ENCODE measurements at places on chromosomes 1 and 21. TPM values are rescaled to one million over a fixed set of nuclear protein-coding genes. Genes with fewer than 3 reads are reported as not detected.

DNA sequence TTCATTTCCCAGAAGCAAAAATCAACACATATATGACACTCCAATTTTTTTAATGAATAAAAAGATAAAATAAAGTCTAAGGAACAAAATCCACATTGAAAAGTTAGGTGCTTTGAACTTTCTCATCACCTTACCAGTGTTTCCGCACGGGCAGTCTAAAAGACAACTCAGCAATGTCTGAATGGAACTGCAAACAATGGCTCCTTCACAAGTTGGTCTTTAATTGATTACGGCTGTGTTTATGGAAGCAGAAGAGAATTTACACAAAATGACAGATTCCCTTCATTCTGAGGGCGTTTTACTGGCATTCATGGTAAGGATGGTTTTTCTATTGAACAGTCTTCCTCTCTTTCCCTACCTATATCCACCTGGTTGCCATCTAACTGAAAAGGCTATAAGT, 65.0 kb upstream of the RNPC3 start:
- DNase-seq: no peak

DNA sequence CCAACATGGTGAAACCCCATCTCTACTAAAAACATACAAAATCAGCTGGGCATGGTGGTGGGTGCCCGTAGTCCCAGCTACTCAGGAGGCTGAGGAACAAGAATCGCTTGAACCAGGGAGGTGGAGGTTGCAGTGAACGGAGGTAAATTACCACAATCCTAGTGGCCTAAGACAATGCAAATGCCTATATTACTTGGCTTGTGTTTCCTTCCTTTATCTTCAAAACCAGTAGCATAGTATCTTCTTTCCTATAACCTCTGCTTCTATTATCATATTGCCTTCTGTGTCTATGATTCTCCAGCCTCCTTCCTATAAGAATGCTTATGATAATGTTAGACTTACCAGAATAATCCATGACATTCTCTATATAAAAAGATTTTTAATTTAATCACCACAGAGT, 156.2 kb upstream of the RGS18 start:
- DNase-seq: no peak

DNA sequence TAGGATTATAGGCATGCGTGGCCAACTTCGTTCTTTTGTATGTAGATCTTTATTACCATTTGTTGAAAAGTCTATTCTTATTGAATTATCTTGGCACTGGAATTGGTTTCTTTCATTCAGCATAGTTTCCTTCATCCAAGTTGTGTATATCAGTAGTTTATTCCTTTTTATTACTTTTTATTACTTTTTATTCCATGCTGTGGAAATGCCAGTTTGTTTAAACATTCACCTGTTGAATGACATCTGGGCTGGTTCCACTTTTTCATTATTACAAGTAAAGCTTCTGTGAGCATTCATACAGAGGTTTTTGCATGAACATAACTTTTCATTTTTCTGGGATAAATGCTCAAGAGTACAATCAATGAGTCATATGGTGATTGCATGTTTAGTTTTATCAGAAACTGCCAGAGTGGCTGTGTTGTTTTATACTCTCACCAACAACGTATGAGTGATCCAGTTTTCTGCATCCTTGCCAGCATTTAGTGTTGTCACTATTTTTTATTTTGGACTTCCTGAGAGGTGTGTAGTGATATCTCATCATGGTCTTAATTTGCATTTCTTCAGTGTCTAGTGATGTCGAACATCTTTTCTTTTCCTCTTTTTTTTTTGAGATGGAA, 28.6 kb downstream of the PTPRU start:
- DNase-seq: no peak

DNA sequence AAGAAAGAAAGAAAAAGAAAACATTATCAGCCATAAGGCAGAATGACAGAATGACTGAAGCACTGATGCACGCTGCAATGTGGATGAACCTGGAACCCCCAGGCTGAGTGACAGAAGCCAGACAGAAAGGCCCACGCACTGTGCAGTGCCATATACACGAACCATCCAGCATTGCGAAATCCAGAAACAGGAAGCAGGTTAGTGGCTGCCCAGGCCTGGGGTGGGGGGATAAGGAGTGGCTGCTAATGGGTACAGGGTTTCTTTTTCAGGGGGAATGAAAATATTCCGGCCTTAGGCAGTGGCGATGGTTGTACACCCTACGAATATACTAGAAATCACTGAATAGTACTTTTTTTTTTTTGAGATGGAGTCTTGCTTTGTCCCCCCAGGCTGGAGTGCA, 57.0 kb downstream of the CHD5 start:
- DNase-seq: no peak

DNA sequence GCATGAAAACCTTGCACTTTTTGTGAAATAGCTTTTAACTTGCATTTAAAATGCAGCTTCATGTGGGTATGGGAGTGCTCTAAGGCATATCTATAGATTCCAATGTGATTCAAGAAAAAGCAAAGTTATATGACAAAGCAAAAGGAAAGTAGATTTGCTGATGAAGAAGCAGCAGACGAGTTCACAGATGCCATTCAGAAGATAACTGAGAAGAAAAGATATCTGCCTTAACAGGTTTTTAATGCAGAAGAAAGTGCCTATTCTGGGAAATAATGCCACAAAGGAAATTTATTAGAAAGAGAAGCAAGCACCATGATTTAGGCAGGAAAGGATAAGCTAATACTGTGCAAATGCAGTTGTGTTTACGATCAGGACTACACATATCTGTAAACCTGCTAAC, 68.1 kb downstream of the PHTF1 start:
- DNase-seq: no peak

- DNase-seq: no peak
Observed at GRCh38 chr1:79599257-79599656, 592.7 kb upstream of the ADGRL4 start.

DNA sequence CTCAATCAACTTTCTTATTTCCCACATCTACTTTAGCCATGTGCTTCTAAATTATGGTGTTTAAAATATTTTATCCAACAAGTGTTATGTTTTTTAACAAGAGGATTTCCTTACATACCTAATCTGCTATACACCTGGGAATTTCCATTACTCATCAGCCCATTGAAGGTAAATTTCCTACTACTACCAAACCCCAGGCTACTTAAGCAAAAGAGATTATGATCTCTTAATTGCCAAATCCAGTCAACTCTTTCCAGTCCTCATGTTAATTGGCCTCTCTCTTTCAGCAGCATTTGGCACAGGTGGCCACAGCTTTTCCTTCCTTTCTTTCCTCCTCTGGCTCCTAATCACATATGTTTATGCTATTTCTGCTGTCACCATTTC, 5.1 kb upstream of the C1orf162 start:
- DNase-seq: no peak

- DNase-seq: no peak
Observed at GRCh38 chr1:178241837-178242236, 147.9 kb downstream of the RASAL2 start.

DNA sequence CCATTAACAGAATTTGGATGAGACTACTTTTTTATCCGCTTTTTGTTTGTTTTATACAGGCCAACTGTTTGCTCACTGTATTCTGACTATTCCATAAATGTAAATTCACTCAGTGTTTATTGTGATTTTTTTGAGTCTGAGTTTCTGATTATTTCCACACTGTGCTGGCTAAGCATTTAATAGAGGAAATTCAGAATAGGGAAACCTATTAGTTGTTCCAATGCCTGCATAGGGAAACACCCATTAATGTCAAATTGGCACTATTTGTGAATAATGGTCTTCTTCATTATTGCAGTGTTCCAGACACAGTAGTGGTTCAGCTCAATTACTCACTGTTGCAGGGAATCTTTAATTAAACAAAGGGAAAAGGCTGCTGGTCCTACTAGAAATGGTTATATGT, 174.7 kb upstream of the SGIP1 start:
- DNase-seq: no peak

GRCh38 chr1:59696421-59697115, 118.2 kb upstream of the HOOK1 start:
- no peak for DNase-seq

DNA sequence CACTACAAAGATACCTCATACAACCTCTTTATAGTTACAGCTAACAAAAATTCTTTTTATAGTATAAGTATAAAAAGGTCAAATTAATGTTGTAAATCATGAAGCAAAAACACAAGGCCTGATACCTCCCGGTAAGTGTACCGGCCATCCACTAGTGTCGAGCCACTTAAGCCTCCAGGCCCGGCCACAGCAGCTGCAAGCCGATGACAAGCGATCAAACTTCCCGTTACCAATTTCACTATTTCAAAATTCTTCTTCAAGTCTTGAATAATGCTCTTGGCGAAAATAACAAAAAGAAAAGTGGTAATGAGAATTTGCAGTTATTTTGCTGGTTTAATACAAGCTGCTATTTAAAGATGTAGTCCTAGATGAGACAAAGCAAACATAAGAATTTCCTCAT, 67.6 kb downstream of the USP24 start:
- DNase-seq: no peak

GRCh38 chr1:156935505-156936128, 15.2 kb downstream of the LRRC71 start:
- DNase-seq: no peak

GRCh38 chr1:195026792-195027191, 1581.4 kb downstream of the KCNT2 start:
- DNase-seq: no peak

DNA sequence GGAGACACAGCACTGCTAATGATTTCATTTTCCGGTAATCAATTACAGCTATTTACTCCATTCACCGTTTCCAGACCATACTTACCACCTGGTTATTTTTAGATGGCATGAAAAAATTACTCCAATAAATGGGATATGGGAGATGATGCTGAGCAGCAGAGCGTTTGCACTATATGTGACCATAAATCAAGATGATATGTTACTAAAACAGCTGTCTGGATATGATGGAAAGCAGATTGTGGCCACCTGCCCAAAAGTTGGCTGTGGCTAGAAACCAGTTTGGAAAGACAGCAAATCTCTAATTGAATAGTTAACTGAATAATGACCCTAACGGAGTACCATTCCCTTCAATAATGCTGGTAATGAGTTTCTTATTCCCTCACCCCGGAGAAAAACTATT, 22.5 kb upstream of the KCTD3 start:
- DNase-seq: no peak

- DNase-seq: no peak
Observed at GRCh38 chr1:181135437-181135731, 46.9 kb downstream of the IER5 start.

DNA sequence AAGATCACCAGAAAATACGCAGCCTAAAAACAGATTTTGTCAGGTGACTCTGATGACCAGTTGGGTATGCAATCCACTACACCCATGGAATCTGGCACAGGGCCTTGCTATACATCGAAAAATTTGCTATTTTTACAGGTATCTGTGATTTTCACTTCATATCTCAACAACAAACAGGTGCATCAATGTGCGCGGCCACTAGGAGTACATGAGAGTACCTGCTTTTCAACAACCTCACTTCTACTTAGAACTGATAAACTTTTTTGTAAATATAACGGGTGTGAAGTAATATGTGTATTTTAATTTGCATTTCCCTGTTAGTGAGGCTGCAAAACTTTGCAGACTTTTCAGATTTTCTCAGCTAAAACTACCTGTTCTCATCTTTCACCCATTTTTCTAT, 80.8 kb downstream of the SLC45A1 start:
- no peak for DNase-seq

DNA sequence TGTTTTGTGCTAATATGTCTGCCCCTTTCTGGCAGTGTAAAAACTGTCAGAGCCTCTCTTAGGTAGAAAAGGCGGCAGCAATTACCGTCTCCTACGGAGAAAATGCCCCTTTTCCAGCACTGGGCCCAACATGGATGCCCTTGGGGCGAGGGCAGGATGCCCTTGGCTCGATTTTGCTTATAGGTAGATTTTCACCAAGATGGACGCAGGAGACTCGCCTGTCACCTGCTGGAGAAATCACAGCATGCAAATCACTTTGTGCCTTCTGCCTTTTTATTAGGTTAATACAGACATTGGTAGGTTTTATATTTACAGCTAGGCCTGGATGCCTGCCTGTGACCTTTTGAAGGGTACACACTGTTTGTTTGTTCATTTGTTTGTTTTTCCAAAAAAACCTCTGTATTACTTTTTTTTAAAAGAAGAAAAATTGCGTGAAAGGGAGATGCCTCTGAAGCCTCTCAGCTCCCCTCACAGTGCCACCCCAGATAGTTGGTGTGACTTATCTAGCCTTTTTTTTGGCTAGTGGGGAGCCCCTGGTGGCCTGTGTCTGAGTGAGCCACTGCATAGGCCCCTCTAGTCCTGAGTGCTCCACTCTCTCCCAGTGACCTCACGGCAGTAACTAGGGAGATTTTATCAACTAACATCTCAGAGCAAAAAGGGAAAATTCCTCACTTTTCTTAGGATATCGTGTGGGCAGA, 2.5 kb downstream of the ATP1B1 start:
- no peak for DNase-seq

- no peak for DNase-seq
Observed at GRCh38 chr1:22607154-22607553, 29.3 kb upstream of the C1QA start.

DNA sequence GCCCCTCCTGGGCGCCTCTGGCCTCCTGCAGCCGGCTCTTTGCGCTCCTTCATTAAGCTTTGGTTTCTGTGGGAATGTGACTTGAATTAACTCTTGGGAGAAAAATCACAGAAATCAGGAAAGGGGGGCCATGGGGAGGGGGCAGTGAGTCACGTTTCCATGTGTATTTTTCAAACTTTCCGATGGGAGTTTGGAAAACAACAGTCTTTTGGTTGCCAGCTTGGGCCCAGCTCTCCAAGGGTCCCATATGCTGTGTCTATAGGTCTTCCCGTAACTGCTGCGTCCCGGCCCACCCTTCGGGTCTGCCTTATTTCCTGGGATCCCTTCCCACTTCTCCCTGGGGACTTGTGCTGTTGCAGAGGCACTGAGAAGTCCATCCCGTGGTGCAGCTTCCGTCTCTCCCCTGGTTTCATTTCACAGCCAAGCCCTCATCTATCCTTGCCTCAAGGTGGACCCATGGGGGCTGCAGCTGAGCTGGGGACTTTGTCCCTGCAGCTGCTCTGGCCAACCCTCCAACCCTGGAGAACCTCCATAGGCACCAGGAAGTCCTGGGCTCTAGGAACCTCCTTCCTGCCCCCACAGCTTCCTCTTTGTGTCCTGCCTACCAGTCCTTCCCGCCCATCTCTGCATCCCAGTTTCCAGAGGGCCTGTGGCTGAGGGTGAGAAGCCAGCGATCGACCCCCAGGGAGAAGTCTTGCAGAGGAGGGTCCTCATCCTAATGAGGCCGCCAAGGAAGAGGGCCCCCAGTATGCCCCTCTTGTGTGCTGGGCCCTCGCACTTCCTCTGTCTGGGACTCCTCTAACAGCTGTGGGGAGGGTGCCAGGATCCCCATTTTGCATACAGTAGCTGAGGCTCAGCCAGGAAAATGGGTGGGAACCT, 11.6 kb upstream of the LMNA start:
- DNase-seq: peak; percentile 76

GRCh38 chr1:244349103-244349531, 102.6 kb downstream of the ADSS2 start:
- DNase-seq: no peak

The TNFRSF8 gene
- not detected for polyA plus RNA-seq

The RXFP4 gene
- polyA plus RNA-seq: not detected

The DMRTA2 gene
- 0.12 TPM for polyA plus RNA-seq

The FAAH gene
- polyA plus RNA-seq: 14.5 TPM

The PTGER3 gene
- not detected for polyA plus RNA-seq

The IGSF21 gene
- not detected for polyA plus RNA-seq

The PHLDA3 gene
- 18.0 TPM for polyA plus RNA-seq

The HSD3B2 gene
- not detected for polyA plus RNA-seq
